Stimulated activated CD8-positive, alpha-beta memory T cell treated with anti-CD3 and anti-CD28 coated beads, Interleukin-12 subunit alpha, Interleukin-12 subunit beta, amount 100 ng/mL, for 4 hours (primary cell): ENCODE measurements at places on chromosomes 4 and X.

DNA sequence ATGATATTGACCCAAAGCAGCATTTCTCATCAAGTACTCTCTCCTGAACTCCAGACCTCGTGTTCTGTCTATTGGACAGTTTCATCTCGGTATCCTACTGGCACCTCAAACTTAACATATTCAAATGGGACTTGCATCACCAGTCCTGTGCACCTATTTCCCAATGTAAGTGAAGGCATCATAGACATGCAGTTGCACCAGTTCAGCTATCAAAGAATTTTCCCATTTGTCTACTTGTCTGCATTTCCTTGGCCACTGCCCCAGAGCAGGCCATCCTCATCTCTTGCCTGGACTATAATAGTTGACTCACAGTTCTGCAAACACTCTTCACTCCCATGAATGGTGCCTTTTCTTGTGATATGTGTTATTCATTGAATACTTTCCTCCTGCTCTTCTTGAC, 11.3 kb upstream of the LIMCH1 start:
- no peak for DNase-seq

DNA sequence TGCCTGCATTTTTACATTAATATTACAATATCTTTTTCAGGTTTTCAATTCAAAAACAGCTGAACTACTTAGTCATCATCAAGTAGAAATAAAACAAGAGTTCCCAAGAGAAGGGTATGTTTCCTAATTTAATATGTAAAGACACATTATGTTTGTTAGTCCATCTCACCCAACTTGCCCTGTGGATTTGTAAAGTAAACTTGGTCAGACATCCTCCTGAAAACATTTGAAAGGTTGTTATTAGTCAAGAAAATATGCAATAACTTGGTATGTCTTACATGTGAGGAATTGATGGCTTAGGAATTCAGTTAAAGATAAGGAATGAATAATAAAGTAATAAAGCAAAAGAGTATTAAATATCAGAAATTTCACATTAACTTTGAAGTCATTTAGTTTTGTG, 12.2 kb downstream of the GK start:
- no peak for DNase-seq

DNA sequence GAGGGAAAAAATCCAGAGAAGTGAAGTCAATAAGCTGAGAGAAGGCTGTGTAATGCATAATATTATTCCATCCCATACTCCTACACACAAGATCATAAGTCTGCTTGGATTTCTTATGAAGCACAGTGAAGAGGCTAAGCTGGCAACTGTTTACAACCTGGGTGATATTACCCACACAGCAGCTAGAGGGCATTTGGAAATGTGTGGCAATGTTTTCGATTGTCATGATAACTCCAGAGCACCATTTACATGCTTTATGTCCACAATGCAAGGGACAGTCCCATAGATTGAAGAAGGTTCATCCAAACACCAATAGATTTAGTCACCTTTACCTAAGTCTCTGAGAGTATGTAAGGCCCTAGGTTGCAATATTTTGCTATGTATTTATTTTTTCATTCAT, 412.2 kb downstream of the PPP3CA start:
- no peak for DNase-seq

DNA sequence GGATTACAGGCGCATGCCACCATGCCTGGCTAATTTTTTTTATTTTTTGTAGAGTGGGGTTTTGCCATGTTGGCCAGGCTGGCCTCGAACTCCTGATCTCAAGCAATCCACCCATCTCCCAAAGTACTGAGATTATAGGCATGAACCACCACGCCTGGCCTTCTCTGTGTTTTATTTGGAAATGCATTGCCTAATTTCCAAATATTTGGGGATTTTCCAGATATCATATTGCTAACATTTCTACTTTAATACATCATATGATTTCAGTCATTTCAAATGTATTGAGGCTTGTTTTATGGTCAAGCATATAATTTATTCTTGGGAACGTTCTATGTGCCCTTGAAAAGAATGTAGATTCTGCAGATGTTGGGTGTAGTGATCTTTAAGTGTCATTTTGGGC, 38.8 kb downstream of the FGF2 start:
- no peak for DNase-seq

DNA sequence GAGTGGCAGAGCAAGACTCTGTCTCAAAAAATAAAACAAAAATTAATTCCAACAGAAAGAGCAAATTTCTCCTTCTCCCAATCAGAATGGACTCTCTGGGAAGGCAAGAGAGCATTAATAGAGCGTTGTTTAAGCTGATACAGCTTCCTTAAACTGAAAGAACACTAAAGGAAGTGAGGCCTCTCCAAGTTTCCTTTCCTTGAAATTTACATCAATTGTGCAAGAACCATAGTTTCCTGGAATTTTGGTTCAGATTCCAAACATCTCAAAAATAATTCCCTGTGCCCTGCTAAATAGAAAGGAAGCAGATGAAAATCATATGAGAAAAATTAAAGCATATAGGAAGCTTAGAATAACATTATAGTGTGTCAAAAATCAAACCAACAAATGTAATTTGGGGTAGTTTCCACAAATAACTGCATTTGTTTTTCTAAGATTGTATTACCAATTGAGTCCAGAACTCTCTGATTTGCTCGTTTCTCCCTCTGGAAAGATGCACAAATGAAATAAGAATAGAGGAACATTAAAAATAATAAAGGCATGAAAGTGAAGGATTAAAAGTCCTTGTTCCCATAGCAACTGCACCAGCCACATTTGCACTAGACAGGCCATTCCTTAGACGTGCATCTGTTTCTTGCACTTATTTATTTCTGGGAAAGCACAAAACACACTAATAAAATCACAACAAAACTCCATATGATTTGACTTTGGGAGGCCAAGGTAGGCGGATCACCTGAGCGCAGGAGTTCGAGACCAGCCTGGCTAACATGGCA, 3.7 kb upstream of the FAM241A start:
- no peak for DNase-seq

GRCh38 chr4:118158763-118159375, 124.6 kb downstream of the NDST3 start:
- no peak for DNase-seq

DNA sequence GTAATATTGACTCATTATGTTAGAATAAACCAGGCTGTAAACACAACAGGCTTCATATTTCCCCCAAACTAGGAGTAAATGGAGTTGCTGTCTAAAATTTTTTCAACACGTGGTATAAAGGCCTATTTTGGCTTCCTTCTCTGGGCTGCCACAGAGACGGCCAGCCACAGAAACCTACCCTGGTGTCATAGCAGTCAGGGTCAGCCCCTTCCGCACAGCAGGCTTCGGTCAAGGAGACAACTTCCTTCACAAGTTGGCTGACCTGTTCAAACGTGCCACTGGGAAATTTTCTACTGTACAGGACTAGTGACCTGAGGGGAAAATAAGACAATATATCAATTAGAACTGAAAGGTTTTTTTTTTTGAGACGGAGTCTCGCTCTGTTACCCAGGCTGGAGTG, 15.8 kb downstream of the GC start:
- no peak for DNase-seq

DNA sequence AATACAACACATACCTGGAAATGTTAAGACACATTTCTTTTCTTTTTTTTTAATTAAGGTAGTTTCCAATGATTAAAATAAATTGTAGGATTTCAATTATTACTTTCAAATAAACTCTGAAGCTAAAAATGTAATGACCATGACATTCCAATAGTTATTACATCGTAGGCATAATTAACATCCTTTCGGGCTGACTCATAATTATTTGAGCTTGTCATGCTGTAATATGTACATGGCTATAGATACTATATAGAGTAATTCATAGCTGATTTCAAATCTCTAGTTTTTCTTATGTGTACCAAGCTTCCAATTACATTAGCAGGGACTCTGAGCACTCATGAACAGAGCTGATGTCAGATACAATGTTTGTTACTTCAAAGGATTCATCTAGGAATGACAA, 125.7 kb upstream of the GABRG1 start:
- no peak for DNase-seq

- DNase-seq = no peak
Observed at GRCh38 chrX:16594490-16594889, 55.5 kb upstream of the S100G start.

DNA sequence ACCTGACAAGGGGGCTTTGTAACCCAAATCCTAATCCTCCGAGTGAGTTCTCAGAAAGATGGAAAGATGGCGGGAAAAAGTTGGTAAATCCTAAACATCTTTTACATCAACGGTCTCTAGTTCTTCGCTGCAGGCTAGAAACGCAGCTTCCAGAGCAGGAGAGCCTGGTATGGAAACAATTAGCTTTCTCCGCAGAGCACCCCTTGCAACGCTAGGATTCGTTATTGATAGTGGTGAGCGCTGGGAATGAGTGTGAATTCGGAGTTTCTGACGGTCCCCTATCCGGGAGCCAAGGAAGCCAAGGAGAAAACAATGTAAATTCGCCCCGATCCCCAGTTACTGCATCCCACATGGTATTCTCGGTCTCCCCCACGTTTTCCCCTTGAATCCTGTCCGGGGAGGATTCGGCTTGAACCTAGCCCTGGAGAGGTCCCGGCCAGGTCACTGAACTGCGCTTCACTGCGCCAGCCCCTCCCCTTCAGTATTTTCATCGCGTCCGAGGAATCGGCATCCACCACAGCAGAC, 4.7 kb upstream of the NEUROG2 start:
- no peak for DNase-seq

DNA sequence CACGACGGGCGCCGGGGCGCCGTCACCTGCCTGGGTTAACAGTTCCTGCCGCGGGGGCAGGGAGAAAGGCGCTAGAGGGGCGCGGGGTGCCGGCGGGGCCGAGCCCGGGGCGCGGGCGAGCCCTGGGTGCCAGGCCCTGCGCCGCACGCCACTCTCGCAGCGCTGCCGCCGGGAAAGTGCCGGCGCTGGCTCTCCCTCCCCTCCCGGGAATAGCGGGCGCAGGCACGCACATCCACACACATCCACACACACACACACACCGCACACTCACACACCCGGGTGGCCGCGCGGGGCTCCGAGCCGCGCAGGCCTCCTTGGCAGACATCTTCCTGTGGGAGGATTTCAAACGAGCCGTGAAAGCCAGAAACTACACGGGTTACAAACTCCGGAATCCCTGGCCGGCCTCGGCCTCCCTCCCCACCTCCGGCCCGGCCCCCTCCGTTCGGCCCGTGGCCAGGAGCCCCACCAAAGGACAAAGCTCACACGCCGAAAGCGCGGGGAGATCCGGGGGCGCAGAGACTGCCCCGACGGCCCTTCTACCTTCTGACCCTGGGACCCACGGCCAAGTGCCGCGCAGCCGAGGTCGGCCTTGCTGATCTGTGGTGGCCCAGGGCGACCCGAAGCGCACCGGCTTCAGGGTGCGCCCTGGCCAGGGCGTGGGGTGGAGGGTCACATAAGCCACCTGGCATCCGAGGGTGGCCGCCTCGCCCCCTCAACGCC, 92.3 kb downstream of the BCOR start:
- DNase-seq = no peak

DNA sequence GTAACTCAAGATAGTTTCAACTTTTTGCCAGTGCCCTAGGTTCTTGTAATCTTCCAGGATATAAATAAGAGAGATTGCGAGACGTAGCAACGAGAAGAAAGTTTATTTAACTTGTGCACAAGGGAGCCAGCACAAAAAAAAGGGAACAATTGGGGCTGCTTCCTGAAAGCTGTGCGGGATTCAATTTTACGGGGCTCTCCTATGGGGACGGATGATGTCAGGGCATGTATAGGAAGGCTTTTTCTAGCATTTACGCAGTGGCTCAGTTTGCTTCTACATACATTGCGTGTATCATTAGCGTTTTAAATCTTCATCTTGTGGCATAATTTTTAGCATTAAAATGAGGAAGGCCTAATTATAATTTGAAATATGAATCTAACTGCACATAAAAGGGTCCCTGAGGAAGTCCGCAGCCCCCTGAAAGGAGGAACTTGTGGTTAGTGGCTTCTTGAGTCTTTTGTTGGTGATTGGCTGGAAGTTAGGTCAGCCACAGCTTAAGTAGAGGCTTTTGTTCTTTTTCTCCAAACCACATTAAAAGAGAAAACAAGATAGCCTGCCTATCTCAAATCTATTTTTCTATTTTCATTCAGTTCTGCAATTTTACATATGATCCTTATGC, 668.2 kb upstream of the NDST4 start:
- no peak for DNase-seq
